GM12878 (cell line): ENCODE measurements at places on chromosomes 1 and 21. TPM values are rescaled to one million over a fixed set of nuclear protein-coding genes. Genes with fewer than 3 reads are reported as not detected.

The AIRE gene
- not detected in 2 replicates for polyA plus RNA-seq

The ITGB2 gene
- polyA plus RNA-seq = 120 and 127 TPM in 2 replicates

The COG2 gene
- polyA plus RNA-seq = 29.5 and 31.6 TPM in 2 replicates

The S100A14 gene
- polyA plus RNA-seq = 0.38 TPM in 1 of 2 replicates, not detected in the other

The MMEL1 gene
- not detected in 2 replicates for polyA plus RNA-seq

The CD48 gene
- 328 and 340 TPM in 2 replicates for polyA plus RNA-seq

The ABCG1 gene
- 0.59 and 0.73 TPM in 2 replicates for polyA plus RNA-seq

The UTS2 gene
- polyA plus RNA-seq = not detected in 2 replicates

The KIRREL1 gene
- not detected in 2 replicates for polyA plus RNA-seq

The GBP4 gene
- polyA plus RNA-seq = 3.1 and 3.3 TPM in 2 replicates

The CACNA1E gene
- 7.7 and 9.1 TPM in 2 replicates for polyA plus RNA-seq

The SNAP47 gene
- polyA plus RNA-seq = 37.6 and 41.7 TPM in 2 replicates

The KCNJ15 gene
- polyA plus RNA-seq = not detected in 2 replicates

The PALMD gene
- 0.05 TPM in 1 of 2 replicates, not detected in the other for polyA plus RNA-seq

The TSACC gene
- polyA plus RNA-seq = 1.3 and 1.8 TPM in 2 replicates

The PIGR gene
- polyA plus RNA-seq = 0.95 and 0.96 TPM in 2 replicates

The FYB2 gene
- 0.16 TPM in 1 of 2 replicates, not detected in the other for polyA plus RNA-seq

The FCGR1A gene
- not detected in 2 replicates for polyA plus RNA-seq

The ADAM30 gene
- polyA plus RNA-seq = not detected in 2 replicates

The GSTM5 gene
- 0.25 and 0.37 TPM in 2 replicates for polyA plus RNA-seq

The AIM2 gene
- polyA plus RNA-seq = 10.6 and 12.9 TPM in 2 replicates

The JAM2 gene
- polyA plus RNA-seq = 8.6 and 9.1 TPM in 2 replicates

The TTC39A gene
- 0.71 and 0.94 TPM in 2 replicates for polyA plus RNA-seq

The GNG12 gene
- polyA plus RNA-seq = 0.79 and 1.0 TPM in 2 replicates

The DYRK3 gene
- 10.9 and 11.7 TPM in 2 replicates for polyA plus RNA-seq

The FCRL5 gene
- 0.90 and 1.1 TPM in 2 replicates for polyA plus RNA-seq

The CGN gene
- polyA plus RNA-seq = 3.5 and 5.0 TPM in 2 replicates

The TMIGD3 gene
- not detected in 2 replicates for polyA plus RNA-seq

The ADCY10 gene
- not detected in 2 replicates for polyA plus RNA-seq

The DCDC2B gene
- 0.14 and 0.21 TPM in 2 replicates for polyA plus RNA-seq

The OR2T2 gene
- 0.90 and 1.5 TPM in 2 replicates for polyA plus RNA-seq

The SLC44A3 gene
- polyA plus RNA-seq = not detected in 2 replicates

The NHLH1 gene
- 0.52 and 0.56 TPM in 2 replicates for polyA plus RNA-seq

The SPRR2B gene
- polyA plus RNA-seq = not detected in 2 replicates

The PTGFR gene
- not detected in 2 replicates for polyA plus RNA-seq

The RABGAP1L gene
- 90.0 and 94.1 TPM in 2 replicates for polyA plus RNA-seq

The C4BPA gene
- polyA plus RNA-seq = not detected in 2 replicates

The OR2L2 gene
- not detected in 2 replicates for polyA plus RNA-seq

The S1PR1 gene
- polyA plus RNA-seq = 59.4 and 59.7 TPM in 2 replicates

The SLC6A17 gene
- polyA plus RNA-seq = not detected in 2 replicates

The TCHHL1 gene
- polyA plus RNA-seq = not detected in 2 replicates

The S100A16 gene
- polyA plus RNA-seq = 0.17 and 0.35 TPM in 2 replicates

The CEP85 gene
- polyA plus RNA-seq = 15.0 and 17.5 TPM in 2 replicates

The UBE2U gene
- not detected in 2 replicates for polyA plus RNA-seq

The TRIM67 gene
- polyA plus RNA-seq = not detected in 2 replicates

The IVL gene
- polyA plus RNA-seq = 17.0 and 17.9 TPM in 2 replicates

The ADORA3 gene
- polyA plus RNA-seq = 0.14 TPM in 1 of 2 replicates, not detected in the other

The SNX7 gene
- polyA plus RNA-seq = 0.65 and 0.82 TPM in 2 replicates

The SLC6A9 gene
- 1.3 and 1.6 TPM in 2 replicates for polyA plus RNA-seq

The FCAMR gene
- polyA plus RNA-seq = 0.11 TPM in 1 of 2 replicates, not detected in the other

The FCRL3 gene
- polyA plus RNA-seq = not detected in 2 replicates

The SLFNL1 gene
- polyA plus RNA-seq = 0.57 and 0.98 TPM in 2 replicates

The FCRLA gene
- polyA plus RNA-seq = 339 and 363 TPM in 2 replicates

The GPR89A gene
- 27.8 and 32.1 TPM in 2 replicates for polyA plus RNA-seq

The SYCP1 gene
- polyA plus RNA-seq = not detected in 2 replicates

The AMPD1 gene
- polyA plus RNA-seq = 0.30 TPM in 1 of 2 replicates, not detected in the other

The MX2 gene
- 26.7 and 26.8 TPM in 2 replicates for polyA plus RNA-seq

The MYOC gene
- polyA plus RNA-seq = not detected in 2 replicates

The GNB1 gene
- 33.7 and 49.1 TPM in 2 replicates for polyA plus RNA-seq

The SELL gene
- polyA plus RNA-seq = 31.8 and 39.2 TPM in 2 replicates
